Left colon (tissue), 2 donors: ENCODE measurements at places on chromosomes 16 and 17.
A peak's percentile ranks its signal among the peaks of the same experiment; 100 is the strongest.

- DNase-seq, result no peak
Measured at GRCh38 chr16:68306633-68307032, 4.1 kb downstream of the SLC7A6OS start.

- DNase-seq, result no peak
Measured at GRCh38 chr16:50676684-50677225, 4.4 kb downstream of the SNX20 start.

- no peak for DNase-seq
Measured at GRCh38 chr17:36153895-36154610, 22.4 kb downstream of the TBC1D3B start.

DNA sequence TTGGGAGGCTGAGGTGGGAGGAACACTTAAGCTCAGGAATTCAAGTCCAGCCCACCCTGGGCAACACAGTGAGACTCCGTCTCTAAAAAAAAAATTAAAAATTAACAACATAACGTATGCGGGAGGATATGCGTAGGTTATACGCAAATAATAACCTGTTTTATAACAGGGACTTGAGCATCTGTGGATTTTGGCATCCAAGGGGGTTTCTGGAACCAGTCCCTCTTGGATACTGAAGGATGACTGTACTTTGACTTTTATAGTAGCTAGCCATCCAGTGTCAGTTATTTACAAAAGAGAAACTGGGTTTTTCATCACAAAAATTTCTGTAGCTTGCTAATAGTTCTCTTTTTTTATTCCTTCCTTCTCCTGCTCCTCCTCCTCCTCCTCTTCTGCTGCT lies 64.5 kb downstream of the TNRC6C start:
- DNase-seq, result no peak

DNA sequence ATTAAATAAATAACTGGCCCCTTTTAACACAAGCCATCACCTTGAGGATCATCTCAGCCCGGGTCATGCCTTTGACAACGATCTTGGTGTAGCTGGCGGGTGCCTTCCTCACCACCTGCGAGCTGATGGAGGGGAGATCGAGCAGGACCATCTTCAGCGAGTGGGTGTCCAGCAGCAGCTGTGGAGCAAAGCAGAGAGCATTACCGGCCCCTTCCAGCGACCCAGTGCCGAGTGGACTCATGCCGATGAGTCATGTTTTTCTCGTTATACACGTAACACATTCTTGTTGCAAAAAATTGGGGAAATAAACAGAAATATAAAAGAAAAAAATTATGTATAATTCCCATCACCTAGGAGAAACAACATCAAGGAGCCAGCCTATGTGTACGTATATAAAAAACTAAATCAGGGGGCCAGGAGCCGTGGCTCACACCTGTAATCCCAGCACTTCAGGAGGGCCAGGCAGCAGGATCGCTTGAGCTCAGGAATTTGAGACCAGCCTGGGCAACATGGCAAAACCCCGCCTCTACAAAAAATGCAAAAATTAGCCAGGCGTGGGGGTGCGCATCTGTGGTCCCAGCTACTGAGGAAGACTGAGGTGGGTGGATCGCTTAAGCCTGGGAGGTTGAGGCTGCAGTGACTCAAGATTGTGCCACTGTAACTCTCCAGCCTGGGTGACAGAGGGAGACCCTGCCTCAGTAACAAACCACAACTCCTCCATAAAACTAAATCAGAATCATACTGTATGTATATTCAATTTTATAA lies 169.1 kb upstream of the RPH3AL start:
- no peak for DNase-seq

GRCh38 chr17:48841395-48841831 lies 10.6 kb downstream of the CALCOCO2 start:
- DNase-seq, result no peak

- DNase-seq, result no peak
Measured at GRCh38 chr16:81821436-81822128, 42.5 kb downstream of the PLCG2 start.

DNA sequence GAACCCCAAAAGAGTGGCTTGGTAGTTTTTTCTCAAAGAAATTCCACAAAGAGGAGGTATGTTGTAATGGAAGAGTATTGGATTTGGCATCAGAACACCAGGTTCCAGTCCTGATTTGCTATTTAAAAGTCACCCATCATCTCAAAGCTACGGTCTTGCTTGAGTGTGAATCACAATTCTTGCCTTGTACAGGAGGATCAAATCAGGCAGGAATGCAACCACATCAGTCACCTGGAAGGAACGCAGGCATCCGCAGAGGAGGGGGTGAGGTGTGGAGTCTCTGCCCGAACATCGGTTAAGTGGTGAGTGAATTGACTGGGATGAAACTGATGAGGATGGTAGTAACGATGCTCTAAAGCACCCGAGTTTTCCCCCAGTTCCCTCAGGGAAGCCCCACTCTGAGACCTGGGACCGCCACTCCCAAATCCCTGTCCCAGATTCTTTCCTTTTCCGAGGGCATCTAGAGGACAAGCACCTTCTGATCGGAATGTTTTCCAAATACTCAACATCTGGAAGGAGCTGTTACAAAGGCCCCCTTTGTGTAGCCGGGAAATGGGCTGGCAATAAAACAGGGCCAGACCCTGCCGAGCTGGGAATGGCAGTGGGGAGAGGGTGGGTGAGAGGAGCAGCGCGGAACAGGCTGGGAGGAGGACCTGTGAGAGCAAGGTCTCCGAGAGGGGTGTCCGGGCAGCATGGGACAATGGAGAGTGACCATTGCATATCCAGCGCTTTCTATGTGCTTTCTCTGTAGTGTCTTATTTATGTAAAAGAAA lies 469.6 kb downstream of the SLC39A11 start:
- DNase-seq, result no peak

GRCh38 chr17:78484271-78485246 lies 92.6 kb downstream of the DNAH17 start:
- peak; percentile 54 for DNase-seq

DNA sequence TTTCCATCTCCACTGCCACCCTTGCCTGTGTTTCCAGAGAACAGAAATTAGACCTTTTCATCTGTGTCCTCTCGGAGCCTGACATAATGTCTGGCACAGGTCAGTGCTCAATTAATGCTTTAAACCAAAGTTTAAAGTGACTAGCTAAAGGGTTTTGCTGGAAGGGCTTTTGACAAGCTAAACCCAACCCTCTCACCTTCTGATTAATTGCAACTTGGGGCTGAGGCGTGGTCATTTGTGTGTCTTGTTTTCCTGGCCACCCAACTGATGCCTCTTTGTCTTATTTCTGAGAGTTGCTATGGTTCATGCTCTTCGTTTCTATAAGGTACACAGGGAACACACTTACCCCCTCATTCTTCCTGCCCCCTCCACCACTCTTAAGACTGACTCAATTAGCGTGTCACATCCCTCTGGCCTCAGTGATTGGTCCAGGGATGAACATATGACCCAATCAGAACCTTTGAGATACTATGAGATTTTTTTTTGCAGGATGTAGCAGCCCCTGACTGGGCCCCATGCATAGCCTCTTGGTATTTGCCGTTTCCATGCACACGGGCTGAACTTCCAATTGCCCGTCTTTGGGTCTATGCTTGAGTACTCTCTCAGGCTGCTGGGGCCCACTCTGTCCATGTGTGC lies 15.8 kb upstream of the BRD7 start:
- DNase-seq, result no peak

DNA sequence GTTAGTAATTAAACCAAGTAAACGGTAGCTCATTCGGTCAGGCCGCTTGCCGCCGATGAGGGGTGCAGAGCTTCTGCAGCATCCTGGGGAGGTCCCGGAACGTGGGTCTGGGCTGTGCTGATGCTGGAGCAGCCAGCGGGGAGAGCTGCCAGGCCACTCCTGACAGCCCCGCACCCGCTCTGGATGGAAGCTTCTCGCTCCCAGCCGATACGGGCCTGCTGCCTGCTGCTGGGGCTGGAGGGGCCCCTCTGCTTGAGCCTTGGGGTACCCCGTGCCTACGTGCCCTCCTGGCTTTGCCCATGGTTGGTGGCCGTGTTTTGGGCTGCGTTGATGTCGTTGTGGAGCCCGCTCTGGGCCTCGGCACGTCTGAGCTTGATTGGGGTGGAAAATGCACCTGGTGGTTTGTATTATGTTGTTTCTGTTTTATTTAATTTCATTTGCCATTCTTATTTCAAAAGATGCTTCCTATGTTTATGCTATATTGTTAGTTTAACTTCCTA lies 41.6 kb upstream of the ZNF750 start:
- no peak for DNase-seq

DNA sequence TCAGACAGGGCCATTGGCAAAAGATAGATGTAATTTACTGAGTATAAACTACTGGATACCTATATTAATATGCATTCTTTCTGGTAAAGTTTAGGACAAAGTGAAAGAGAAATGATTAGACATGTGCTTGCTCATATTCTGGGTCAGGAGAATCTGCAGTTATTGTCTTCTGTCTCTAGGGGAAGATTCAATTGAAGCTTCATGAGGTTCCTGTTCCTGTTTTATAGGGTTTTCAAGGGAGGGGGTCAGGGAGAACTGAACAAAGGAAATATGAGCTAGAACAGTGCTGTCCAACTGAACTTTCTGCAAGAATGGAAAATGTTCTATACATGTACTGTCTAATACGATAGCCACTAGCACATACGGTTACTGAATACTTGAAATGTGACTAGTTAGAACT lies 59.3 kb upstream of the CORO6 start:
- no peak for DNase-seq

DNA sequence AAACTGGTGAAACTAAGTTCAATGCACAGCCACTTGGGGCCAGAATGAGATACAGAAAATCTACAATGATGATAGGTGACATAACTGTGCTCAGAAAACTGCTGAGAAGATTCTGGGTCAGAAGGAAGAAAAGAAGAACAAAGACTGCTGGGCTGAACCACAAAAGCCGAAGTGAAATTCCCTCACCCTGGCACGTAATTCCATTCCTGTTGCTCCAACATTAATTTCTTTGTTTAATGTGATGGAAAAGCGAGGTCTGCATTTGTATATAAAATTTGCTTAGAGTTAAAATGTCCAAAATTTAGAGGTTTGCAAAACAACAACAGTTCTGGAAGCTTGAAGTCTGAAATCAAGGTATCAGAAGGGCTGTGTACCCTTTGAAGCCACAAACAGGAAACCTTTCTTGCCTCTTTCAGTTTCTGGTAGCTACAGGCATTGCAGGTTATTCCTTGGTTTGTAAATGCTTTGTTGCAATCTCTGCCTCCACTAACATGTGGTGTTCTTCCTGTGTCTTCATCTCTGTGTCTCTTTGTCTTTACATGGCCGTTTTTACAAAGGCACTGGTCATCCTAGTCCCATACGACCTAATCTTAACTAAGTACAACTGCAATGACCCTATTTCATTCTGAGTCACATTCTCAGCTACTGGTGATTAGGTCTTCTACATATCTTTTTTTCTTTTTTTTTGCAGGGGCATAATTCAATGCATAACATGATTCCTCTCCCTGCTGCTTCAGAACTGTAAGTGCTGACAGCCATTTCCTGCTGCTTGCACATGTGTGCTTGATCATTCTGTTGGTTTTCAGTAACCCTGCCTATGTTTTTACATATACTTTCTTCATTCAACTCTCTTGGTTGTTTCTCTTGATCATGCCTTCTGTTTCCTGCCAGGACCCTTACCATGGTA lies 603.0 kb upstream of the CDH8 start:
- no peak for DNase-seq

- no peak for DNase-seq
Measured at GRCh38 chr17:79406316-79406715, 204.5 kb downstream of the RBFOX3 start.

GRCh38 chr17:36485805-36486203 lies 677 bp upstream of the ZNHIT3 start:
- DNase-seq, result no peak

GRCh38 chr17:77388384-77389306 lies 247.9 kb downstream of the SEC14L1 start:
- DNase-seq, result no peak

- peak; percentile 95 for DNase-seq
Measured at GRCh38 chr16:27235055-27235937, 32.0 kb downstream of the KDM8 start.

DNA sequence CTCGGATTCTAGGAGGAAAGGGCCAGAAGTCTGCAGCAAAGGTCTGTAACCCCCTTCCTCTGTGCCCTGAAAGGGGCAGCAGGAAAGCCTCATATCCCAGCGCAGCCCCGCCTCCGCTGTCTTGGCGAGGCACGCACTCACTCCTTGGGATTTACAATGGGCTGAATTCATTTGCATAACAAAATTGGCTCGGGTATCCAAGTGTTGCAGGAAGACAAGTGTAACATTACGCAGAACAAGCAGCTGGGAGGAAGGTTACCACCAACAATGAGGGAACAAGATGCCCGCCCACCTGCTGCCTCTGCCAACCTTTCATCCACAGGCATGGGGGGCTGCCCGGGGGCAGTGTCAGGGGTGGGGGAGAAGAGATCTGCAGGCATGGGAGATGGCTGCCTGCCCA lies 130.4 kb downstream of the MRM1 start:
- DNase-seq, result no peak

GRCh38 chr16:17520561-17520960 lies 49.8 kb upstream of the XYLT1 start:
- no peak for DNase-seq

GRCh38 chr17:62822080-62822904 lies 14.2 kb upstream of the MARCHF10 start:
- no peak for DNase-seq

DNA sequence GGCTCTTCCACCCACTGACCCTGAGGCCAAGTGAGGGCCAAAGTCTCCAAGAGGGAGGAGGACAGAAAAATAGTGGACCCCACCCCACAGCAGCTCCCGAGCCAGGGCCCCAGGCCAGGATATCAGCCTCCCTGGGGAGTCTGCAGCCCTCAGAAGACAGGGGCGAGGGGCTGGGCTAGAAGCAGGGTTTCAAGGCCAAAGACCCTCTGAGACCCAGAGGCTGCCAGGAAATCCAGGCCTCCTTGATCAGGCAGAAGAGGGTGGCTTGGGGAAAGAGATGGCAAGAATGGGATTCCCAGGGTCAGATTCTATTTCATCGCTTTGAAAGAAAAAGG lies 156.1 kb downstream of the ZNF423 start:
- DNase-seq, result no peak

- no peak for DNase-seq
Measured at GRCh38 chr16:27333549-27333948, 19.8 kb downstream of the IL4R start.

DNA sequence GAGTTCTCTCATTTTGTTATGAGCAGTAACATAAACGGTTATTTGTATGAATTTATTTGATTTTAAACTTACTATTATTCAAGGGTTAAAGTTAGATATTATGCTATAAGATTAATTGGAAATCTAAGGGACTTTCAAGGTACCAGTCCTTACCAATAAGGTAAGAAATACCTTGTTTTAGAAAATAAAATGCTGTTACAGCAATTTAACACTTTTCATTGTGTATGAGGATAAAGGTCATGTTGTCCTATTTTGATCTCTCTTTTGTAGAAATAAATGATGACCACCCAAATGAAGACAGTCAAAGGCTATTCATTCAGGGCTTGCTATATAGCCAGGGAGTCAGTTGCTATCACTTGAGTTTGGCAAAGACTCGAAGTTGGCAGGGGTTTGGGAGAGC lies 1185.9 kb upstream of the GOT2 start:
- no peak for DNase-seq
